ENCODE measurements at places on chromosomes 1 and 21.

- DNase-seq: no peak
Measured at GRCh38 chr1:185351734-185352466, 34.9 kb upstream of the IVNS1ABP start.

DNA sequence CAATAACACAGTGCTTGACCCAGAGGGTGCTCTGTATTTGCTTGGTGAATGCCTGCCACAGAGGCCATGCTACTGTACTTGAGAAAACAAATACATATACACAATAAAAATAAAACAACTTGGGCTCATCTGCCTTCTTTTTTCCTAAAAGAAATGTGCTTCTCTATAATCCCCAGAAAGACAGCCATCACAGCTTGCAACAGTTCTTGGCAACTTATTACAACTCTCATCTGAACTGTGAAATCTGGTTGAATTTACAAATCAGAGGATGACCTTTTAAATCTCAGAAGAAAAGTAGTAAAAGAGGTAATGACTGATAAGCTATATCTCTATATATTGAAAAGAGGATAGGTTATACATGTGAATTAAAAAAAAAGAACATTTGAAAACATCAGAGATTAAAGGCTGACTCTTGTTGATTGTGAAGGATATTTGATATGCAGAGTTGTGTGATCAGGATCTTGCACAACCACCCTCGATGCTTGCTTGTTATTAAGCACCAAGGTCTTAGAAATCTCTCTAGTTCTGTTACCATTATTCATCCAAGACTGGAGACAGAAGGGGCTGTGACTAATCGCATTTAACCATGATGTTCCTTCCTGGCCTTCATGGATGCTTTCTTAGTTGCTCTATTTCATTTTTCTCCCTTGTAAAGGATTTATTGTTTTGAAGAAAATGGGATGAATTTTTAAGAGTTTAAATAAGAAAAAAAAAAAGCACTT is 213.4 kb downstream of the APP start:
- no peak for DNase-seq

GRCh38 chr1:40303051-40303771 is 13.9 kb downstream of the COL9A2 start:
- no peak for DNase-seq

GRCh38 chr1:188386666-188387065 is 1557.9 kb downstream of the PLA2G4A start:
- no peak for DNase-seq

DNA sequence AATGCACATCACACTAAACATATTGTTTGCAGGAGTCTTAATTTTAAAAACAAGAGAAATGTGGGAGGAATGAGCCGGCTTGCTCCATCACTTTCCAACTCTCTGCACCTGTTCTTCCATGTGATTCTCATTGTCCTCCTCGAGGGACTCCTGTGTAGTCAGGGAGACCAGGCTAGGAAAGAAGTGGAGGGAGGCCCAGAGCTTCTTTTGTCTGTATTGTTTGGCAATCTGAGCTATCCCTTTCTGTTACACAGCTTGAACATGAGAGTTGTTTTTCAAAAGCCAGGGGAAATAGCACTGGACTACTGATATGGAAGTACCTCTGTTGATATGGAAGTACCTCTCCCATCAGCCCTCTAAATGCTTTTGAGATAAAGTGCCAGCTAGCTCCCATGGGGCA is 18.8 kb upstream of the LRRC8D start:
- DNase-seq: no peak

Data from T follicular helper cell (primary cell).